ENCODE measurements at places on chromosomes 12 and 14. TPM values are rescaled to one million over a fixed set of nuclear protein-coding genes. Genes with fewer than 3 reads are reported as not detected.

The GPR84 gene
- 1.2 TPM for total RNA-seq

The KRT80 gene
- not detected for total RNA-seq

The CLEC4C gene
- total RNA-seq: not detected

DNA sequence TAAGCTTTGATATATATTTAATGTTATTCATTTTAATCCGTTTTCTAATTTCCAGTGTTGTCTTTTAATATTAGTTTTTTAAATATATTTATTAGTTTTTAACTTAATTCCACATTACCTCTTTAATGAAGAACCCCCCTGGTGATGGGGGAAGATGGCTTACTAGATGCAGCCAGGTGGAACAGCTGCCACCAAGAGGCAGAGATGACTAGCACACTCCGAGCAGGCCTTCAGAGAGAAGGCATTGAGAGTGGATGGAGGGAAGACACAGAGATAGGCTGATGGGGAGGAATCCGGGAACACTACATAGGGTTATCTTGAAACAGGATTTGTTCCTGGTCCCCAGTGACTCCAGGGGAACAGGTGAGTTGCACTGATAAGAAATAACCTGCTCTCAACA, 771.6 kb downstream of the LRFN5 start:
- no peak for DNase-seq
- H3K27me3 ChIP-seq: no peaks in the 10 kb centered on the region

GRCh38 chr12:132542661-132543060, 52.7 kb downstream of the FBRSL1 start:
- no peaks in the 10 kb centered on the region for H3K27me3 ChIP-seq
- DNase-seq: no peak
- no peak overlapping the region for H3K4me3 ChIP-seq
- no peaks in the 10 kb centered on the region for H3K36me3 ChIP-seq
- no peak overlapping the region for H3K27ac ChIP-seq
